ENCODE measurements at places on chromosomes 2 and 18. TPM values are rescaled to one million over a fixed set of nuclear protein-coding genes. Genes with fewer than 3 reads are reported as not detected.
A peak's percentile ranks its signal among the peaks of the same experiment; 100 is the strongest.

Gene MALL
- total RNA-seq, result 0.42 TPM

Gene GRHL1
- 0.76 TPM for total RNA-seq

Gene SLC5A7
- not detected for total RNA-seq

Gene TAF4B
- total RNA-seq, result 20.6 TPM

Gene DUSP19
- 2.0 TPM for total RNA-seq

Gene FABP1
- total RNA-seq, result not detected

Gene SLC66A3
- total RNA-seq, result 6.8 TPM

Gene CFC1
- not detected for total RNA-seq

Gene TRIM43
- not detected for total RNA-seq

Gene SPATA3
- not detected for total RNA-seq

DNA sequence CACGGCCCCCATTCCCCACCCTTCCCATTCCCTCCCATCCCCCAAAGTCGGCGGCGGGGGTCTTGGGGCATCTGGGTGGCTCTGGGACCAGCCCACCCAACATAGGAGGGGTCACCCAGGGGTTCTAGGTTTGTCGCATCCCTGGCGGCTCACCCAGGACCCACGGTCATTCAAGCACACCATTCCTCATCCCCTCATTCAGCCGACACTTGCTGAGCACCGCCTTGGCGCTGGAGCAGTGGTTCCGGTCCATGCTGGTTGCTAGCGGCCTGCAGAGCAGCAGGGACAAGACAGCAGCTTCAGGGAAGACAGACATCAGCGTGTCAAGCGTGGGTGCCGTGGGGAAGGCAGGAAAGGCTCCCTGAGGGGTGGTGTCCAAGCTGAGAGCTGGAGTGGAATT lies 50.5 kb upstream of the OTOS start:
- no peaks in the 10 kb centered on the region for H3K4me1 ChIP-seq
- no peak overlapping the region for H3K4me3 ChIP-seq
- no peak overlapping the region for H3K27ac ChIP-seq
- peaks cover 25% of the 10 kb centered on the region for H3K27me3 ChIP-seq

GRCh38 chr2:230840301-230840700 lies 24.4 kb upstream of the ITM2C start:
- no peak overlapping the region for H3K4me3 ChIP-seq
- H3K27ac ChIP-seq, result no peak overlapping the region
- H3K4me1 ChIP-seq, result peaks cover 5% of the 10 kb centered on the region
- H3K36me3 ChIP-seq, result no peaks in the 10 kb centered on the region
- DNase-seq, result no peak
- peaks cover 6% of the 10 kb centered on the region for H3K27me3 ChIP-seq

- H3K4me1 ChIP-seq, result peaks cover 45% of the 10 kb centered on the region
- H3K36me3 ChIP-seq, result peaks cover 2% of the 10 kb centered on the region
- DNase-seq, result no peak
Observed at GRCh38 chr2:28356095-28356911, 36.4 kb upstream of the FOSL2 start.

GRCh38 chr2:19754907-19755306 lies 146.9 kb downstream of the TTC32 start:
- H3K27ac ChIP-seq, result no peak overlapping the region
- H3K4me1 ChIP-seq, result no peaks in the 10 kb centered on the region
- H3K27me3 ChIP-seq, result peaks cover 4% of the 10 kb centered on the region
- H3K4me3 ChIP-seq, result no peak overlapping the region

DNA sequence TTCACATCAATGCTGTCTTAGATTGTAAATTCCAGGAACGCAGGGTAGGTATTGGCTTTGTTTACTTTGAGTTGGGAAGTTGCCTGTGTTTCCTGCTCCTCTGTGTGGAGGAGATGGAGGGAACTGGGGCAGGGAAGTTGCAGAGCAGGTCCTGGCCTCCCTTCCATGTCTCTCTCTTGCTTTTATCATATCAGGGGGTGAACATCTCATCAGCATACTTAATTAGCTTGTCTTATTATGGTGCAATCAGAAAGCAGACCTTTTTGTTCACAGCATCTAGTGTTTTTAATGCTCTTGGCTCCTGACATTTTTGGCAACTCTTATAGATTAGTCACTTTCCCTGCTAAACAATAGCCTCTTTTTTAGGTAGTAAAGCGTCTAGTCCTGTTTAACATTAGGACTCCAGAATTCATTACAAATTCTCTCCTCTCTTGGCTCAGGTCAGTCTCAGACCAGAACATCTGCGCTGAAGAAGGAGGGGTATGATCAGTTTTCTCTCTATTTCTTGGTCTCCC lies 11.5 kb upstream of the DIPK1C start:
- H3K4me3 ChIP-seq, result no peak overlapping the region
- DNase-seq, result no peak
- H3K4me1 ChIP-seq, result no peaks in the 10 kb centered on the region
- H3K27me3 ChIP-seq, result no peaks in the 10 kb centered on the region

DNA sequence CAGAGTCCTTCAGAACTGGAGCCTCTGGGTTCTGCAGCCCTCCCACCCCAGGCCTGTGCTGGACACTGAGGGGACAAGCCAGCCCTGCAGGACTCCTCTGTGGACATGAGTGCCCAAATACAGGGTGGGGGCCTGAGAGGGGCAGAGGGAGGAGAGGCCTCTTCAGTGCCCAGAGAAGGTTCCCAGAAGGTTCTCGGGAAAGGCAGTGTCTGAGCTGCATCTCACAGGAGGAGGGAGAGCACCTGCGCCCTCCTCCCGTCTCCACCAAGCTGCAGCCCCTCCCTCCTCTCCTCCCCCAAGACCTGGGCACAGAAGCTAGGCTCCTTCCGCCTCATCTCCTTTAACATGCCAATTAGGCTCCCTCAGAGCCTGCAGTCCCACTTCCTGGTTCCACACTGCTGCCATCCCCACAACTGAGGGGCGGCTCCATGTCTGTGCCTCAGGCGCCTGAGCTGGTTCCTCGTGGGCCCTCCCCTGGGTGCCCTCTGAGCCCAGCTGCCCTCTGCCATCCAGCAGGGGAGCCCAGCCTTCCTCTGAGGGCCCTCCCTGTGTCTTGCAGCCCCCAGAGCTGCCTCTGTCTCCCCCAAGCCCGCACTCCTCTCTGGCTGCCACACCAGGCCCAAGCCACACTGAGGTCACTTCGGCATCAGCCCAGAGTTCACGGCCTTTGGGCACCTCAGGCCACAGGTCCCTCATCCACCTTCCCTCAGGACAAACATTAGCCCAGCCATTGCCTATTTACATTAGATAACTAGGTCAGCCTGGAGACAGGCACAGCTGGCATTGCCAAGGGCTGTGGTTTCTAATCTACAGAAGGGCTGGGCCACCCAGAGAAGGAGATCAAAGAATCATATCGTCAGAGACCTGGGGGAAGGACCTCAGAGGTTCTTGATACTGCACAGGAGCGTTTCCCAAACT lies 28.9 kb downstream of the KCNK3 start:
- no peak overlapping the region for H3K4me3 ChIP-seq
- no peak overlapping the region for H3K27ac ChIP-seq
- H3K27me3 ChIP-seq, result no peaks in the 10 kb centered on the region
- no peak for DNase-seq

DNA sequence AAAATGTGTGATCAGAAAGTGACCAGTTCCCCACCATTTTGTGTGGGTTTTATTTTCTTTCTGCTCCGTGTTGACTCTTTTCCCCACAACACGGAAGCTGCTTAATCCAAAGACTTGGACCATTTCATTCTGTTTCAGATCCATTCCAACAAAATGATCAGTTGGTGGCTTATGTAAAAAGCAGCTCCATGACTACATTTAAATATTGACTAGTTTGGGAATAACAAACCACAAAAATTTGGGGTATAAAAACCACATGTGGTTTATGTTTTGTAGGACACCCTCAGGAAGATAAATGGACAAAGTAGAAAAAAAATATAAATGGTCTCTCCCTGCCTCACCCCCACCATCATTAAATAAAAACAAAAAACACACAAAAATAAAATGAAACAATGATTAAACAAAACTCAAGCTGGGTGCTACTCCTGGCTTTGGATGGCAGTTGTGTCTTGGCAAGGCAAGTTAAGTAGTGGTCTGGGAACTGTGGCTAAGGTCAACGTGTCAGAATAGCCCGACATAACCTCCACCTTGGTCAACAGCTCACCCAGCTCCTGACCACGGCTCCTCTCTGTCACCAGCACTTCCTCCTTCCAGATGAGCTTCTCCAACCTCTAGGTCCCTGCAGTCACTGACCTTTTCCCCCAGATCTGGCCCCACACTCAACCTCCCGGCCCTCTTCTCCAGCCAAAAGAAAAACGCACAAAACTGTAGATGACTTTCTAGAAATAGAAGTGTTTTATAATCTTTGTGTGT lies 12.8 kb upstream of the WIPF1 start:
- peak overlapping the region; percentile 89 for H3K27ac ChIP-seq
- DNase-seq, result no peak
- H3K36me3 ChIP-seq, result peaks cover 57% of the 10 kb centered on the region
- H3K4me1 ChIP-seq, result peaks cover 91% of the 10 kb centered on the region
- H3K27me3 ChIP-seq, result no peaks in the 10 kb centered on the region

- H3K36me3 ChIP-seq, result peaks cover 21% of the 10 kb centered on the region
- H3K4me1 ChIP-seq, result peaks cover 50% of the 10 kb centered on the region
- no peaks in the 10 kb centered on the region for H3K27me3 ChIP-seq
- H3K27ac ChIP-seq, result no peak overlapping the region
- no peak overlapping the region for H3K4me3 ChIP-seq
Observed at GRCh38 chr2:121562269-121563176, 31.8 kb downstream of the RNU4ATAC start.

GRCh38 chr2:160194351-160194750 lies 5.7 kb downstream of the ITGB6 start:
- no peak overlapping the region for H3K4me3 ChIP-seq
- peaks cover 8% of the 10 kb centered on the region for H3K4me1 ChIP-seq
- no peak overlapping the region for H3K27ac ChIP-seq
- no peak for DNase-seq
- no peaks in the 10 kb centered on the region for H3K36me3 ChIP-seq

DNA sequence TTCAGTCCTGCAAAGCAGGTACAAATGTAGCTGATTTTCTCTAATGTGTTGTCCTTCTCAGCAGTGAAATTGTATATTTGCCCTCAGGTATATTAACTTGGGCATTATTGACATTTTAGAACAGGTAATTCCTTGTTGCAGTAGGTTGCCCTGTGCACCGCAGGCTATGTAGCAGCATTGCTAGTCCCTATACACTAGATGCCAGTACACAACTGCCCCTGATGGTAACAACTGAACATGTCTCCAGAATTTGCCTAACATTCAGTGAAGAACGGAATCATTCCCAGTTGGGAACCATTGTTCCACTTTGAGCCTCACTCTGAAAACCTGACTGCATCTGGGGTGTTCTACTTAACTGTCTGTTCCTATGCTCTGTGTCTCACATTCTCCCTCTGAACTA lies 23.1 kb upstream of the TFPI start:
- H3K4me3 ChIP-seq, result no peak overlapping the region
- DNase-seq, result no peak
- H3K27me3 ChIP-seq, result peaks cover 7% of the 10 kb centered on the region
- no peaks in the 10 kb centered on the region for H3K36me3 ChIP-seq

DNA sequence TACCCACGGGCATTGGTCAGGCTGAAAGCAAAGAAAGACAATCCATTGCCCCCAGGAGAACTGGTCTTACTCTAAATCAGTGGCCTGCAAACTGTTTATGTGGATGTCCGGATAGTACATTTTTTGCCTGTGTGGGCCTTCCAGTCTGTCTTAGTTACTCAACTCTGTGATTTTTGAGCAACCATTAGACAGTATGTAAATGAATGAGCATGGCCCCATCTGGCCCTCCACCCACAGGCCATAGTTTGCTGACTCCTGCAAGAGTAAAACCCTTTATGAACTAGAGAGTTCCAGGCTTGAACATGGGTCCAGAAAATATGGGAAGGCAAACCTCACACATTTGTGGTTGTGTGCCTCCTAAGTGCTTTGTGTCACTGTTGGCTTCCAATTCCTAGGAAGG lies 55.7 kb upstream of the CYP1B1 start:
- no peak overlapping the region for H3K27ac ChIP-seq
- peaks cover 9% of the 10 kb centered on the region for H3K27me3 ChIP-seq
- peaks cover 1% of the 10 kb centered on the region for H3K4me1 ChIP-seq
- H3K36me3 ChIP-seq, result peaks cover 7% of the 10 kb centered on the region

- peaks cover 4% of the 10 kb centered on the region for H3K4me1 ChIP-seq
- H3K27ac ChIP-seq, result no peak overlapping the region
- no peaks in the 10 kb centered on the region for H3K27me3 ChIP-seq
- no peak overlapping the region for H3K4me3 ChIP-seq
- no peak for DNase-seq
Observed at GRCh38 chr2:238467792-238468191, 41.1 kb downstream of the ASB1 start.

- DNase-seq, result no peak
- no peak overlapping the region for H3K4me3 ChIP-seq
- H3K36me3 ChIP-seq, result peaks cover 45% of the 10 kb centered on the region
- no peaks in the 10 kb centered on the region for H3K27me3 ChIP-seq
Observed at GRCh38 chr2:131126436-131126835, 21.3 kb downstream of the PLEKHB2 start.

- peaks cover 7% of the 10 kb centered on the region for H3K36me3 ChIP-seq
- DNase-seq, result no peak
Observed at GRCh38 chr2:241788135-241788534, 11.5 kb downstream of the GAL3ST2 start.

GRCh38 chr2:85409845-85410583 lies at the start of gene CAPG:
TSS of gene CAPG (minus strand) at chr2:85410366. CDS start at chr2:85402145, 8,221 bp downstream.
- H3K27ac ChIP-seq, result peak within 1 kb of the TSS; percentile 69
- H3K4me1 ChIP-seq, result peaks cover 61% of the 10 kb centered on the region
- H3K27me3 ChIP-seq, result peaks cover 3% of the 10 kb centered on the region
- peak; percentile 47 for DNase-seq

- H3K4me3 ChIP-seq, result peak overlapping the region; percentile 97
- DNase-seq, result peak; percentile 19
- peak overlapping the region; percentile 95 for H3K27ac ChIP-seq
Observed at GRCh38 chr18:51195451-51196117, 1.9 kb downstream of the MEX3C start.

DNA sequence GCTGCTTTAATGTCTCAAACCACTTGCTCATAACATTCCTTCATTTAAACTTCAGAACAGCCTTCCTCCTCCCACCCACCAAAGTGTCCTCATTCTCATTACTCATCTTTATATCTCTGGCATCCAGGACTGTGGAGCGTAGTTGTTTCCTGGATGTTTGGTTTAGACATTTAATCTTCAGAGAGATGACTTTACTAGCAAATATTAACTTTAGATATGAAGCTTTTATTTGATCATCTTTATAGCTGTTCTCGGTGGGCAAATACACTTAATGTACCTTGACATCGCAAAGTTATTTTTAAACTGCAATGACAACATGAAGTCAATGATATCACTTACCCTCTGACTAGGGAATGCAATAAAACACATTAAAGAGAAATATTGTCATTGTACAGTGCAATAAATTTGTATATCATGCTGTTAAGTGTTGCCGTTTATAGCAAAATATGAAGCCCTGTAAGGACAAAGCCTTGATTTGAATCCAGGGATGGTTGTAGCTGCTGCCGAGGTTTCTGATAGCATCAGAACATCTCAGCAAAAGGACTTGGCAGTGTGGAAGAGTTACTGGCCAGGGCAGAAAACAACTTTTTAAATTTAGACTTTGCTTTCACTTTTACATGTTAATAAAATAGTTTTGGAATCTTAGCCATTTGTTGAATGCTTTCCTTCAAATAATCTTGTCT lies 4.6 kb upstream of the LAMA3 start:
- peaks cover 49% of the 10 kb centered on the region for H3K27me3 ChIP-seq
- H3K36me3 ChIP-seq, result no peaks in the 10 kb centered on the region
- DNase-seq, result no peak
- no peak overlapping the region for H3K27ac ChIP-seq
- no peak overlapping the region for H3K4me3 ChIP-seq

- peaks cover 2% of the 10 kb centered on the region for H3K36me3 ChIP-seq
- H3K27ac ChIP-seq, result no peak overlapping the region
- peaks cover 49% of the 10 kb centered on the region for H3K27me3 ChIP-seq
Observed at GRCh38 chr2:65402780-65403528, 29.4 kb downstream of the SPRED2 start.

- no peaks in the 10 kb centered on the region for H3K27me3 ChIP-seq
- H3K36me3 ChIP-seq, result no peaks in the 10 kb centered on the region
- H3K4me1 ChIP-seq, result no peaks in the 10 kb centered on the region
Observed at GRCh38 chr2:207876842-207877535, 107.3 kb upstream of the FZD5 start.

Measured in activated naive CD8-positive, alpha-beta T cell treated with anti-CD3 and anti-CD28 coated beads for 36 hours (primary cell).